ENCODE measurements at places on chromosomes 16 and 17.

GRCh38 chr16:57305159-57305811 lies 20.8 kb upstream of the PLLP start:
- no peak for DNase-seq

DNA sequence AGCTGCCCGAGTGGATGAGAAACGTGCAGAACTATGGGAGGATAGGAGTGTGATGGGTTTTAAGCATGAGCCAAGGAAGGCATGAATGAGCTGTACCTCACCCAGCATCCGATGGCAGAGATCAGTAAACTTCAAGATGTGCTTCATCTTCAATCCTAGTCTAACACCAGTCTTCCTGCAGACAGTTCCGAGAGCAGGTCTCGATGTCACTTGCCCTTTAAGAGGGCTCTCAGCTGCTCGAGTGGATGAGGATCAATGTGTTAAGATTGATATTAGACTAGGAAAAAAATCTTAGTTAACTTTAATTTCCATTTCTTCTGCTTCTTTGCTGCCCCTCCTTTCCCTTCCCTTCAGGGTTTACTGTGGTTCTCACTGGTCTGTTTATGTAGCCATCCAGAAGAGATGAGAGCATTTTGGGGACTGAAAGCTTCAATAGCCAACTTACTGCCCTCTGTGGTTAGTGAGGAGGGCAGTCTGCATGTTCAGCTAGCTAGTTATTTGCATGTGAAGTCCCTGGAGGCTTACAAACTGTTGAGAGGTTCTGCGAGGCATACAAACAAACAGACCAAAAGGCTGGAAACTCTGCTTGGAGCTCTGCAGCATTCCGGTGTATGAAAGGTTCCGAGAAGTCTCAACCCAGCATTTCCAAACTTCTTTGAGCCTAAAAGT lies 15.3 kb downstream of the KLHL36 start:
- no peak for DNase-seq

- no peak for DNase-seq
Observed at GRCh38 chr16:6177616-6178180, 1080.1 kb upstream of the EEF2KMT start.

DNA sequence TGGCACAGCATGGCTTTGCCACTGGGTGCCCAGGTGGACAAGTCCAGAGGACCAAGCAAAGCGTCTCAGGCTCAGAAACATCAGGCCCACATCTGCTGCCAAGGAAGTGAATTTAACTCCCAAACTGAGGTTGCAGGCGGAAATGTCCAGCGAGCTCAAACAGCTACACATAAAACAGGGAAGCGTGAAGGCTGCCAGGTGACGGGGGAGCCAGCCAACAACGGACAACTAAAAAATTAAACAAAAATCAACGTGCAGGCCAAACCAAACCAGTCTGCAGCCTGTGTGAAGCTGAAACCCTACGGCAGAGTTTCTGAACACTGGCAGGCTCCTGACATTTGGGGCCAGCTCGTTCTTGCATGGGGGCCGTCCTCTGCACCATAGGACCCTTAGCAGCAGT lies 2.5 kb downstream of the TK1 start:
- DNase-seq = no peak

DNA sequence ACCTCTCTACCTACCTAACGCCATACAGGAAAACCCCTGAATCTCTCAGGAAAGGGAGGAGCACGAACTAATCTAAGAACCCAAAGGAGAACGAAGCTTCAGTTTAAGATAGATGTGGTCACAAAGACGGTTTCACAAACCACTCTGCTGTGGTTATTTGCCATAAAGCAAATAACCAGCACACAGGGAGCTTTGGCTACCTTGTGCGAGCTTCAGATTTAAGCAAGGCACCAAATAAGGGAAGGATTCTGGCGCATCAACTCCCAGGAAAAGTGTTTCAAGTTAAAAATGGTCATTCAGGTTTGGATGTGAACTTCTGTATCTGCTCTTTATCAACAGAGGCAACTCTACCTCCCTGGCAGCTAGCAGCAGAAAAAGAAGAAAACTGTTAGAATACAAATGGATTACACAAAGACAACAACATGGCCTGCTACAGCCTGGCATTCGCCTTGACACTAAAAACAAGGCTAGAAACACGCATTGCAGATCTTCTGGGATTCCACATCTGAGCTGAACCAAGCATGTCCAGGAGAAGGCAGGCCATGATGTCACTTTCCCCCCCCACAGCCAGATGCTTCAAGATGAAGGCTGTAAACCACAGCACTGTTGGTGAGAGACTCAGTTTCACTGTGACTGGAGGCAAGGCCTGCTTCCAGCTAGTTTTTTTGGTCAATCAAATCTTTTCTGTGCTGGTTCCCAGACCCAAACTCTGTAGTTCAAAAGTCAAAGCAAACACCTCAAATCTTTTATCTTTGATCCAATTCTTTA lies 43.6 kb downstream of the SMG6 start:
- no peak for DNase-seq

- no peak for DNase-seq
Observed at GRCh38 chr17:16215002-16215272, 397 bp downstream of the NCOR1 start.

DNA sequence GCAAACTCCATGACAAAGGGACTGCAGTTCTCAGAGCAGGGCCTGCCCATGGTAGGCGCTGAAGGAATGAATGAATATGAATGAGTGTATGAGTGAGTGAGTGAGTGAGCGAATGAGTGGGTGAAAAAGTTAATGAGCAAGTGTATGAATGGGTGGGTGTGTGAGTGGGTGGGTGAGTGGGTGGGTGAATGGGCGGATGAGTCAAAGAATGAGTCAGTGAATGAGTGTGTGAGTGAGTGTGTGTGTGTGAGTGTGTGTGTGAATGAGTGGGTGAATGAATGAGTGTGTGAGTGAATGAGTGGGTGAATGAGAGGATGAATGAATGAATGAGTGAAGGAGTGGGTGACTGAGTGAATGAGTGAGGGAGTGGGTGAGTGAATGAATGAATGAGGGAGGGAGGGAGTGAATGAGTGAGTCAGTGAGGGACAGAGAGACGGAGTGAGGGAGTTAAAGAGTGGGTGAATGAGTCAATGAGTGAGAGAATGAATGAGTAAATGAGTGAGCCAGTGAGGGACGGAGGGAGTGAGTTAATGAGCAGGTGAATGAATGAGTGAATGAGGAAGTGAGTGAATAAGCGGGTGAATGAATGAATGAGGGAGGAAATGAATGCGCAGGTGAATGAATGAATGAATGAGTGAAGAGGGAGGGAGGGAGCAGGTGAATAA lies 11.1 kb upstream of the CHMP6 start:
- DNase-seq = no peak

GRCh38 chr16:35714665-35715064 lies 2255.3 kb downstream of the TP53TG3F start:
- DNase-seq = no peak

DNA sequence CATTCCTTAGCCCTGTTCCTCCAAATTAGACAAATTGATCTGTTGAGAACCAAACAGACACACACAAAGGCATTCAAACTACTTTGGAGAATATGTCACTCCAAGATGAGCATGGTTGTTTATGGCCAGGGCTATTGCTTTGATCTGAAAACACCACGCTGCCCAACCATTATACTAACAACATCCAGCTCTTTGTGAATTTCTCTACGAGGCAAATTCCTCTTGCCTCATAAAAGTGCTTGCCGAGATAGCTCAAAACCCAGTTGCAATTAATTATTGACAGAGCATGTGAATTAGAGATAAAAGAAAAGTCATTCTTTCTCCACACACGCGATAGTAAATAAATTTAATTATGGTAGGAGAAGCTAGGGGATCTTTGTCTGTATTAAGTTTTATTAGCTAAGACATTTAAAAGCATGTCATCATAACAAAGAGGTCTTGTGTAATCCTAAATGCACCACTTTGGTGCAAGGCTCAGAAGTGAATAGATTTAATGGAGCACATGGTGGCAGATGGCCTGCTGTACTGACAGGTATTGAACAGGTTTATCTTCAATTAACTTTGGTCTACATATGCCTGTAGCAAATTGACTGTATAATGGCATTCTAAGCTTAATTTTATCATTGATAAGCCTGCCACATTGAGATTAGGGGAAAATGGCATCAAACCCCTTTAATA lies 441.8 kb downstream of the HS3ST4 start:
- peak; percentile 63 for DNase-seq

DNA sequence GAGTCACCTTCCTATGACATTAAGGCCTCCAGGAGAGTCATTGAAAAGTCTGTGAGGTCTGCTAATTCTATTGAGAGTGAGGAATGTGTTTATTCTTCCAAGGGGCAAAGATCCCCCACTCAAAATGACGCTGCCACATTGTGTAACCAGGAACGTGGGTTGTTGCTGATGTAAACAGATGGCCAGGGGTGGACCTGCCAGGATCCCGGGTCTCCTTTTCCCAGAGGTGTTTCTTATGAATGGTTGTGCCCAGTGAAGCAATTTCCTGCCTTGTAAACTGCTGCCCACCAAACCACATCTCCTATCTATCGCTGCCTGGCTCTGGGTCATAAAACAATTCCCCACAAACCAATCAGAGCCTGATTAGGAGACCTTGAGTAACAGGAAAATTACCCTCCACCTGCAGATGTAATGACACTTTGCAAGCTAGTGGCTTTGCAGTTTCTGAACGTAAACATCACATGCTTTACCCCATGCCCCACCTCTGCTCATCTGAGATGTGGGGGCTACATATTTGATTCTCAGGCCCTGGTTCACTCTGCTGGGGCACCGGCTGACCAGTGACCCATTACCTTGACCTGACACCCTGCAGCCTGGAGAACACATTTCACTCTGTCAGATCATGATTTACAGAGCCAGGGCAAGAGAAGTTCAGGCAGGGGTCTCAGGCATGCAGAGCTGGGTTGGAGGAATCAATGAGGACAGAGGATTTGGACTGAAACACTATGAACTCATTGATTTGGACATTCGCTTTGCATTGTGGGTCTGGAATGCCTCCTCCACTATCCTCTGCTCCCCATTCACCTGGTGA lies 33.1 kb upstream of the DDX52 start:
- DNase-seq = no peak

- no peak for DNase-seq
Observed at GRCh38 chr17:56688151-56688550, 94.7 kb downstream of the NOG start.

- no peak for DNase-seq
Observed at GRCh38 chr17:14452856-14453255, 152.0 kb downstream of the HS3ST3B1 start.

DNA sequence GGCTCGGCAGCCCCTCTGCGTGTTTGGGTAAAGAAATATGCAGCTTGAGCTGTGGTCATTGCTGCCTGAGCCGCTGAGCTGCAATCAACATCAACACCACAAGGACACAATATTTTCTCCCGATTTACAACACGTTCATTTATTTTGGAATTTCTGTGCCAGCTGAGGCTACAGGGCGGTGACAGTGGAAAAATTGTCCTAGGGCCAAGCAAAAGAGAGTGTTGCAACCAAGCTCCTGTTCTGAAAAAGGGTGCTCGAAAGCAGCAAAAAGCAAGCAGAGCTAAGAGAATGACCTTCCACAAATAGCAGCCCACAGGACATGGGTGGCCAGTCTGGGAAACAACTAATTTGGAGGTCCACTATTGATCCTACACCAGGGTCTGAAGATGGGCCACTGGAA lies 35.4 kb upstream of the NOG start:
- DNase-seq = no peak

DNA sequence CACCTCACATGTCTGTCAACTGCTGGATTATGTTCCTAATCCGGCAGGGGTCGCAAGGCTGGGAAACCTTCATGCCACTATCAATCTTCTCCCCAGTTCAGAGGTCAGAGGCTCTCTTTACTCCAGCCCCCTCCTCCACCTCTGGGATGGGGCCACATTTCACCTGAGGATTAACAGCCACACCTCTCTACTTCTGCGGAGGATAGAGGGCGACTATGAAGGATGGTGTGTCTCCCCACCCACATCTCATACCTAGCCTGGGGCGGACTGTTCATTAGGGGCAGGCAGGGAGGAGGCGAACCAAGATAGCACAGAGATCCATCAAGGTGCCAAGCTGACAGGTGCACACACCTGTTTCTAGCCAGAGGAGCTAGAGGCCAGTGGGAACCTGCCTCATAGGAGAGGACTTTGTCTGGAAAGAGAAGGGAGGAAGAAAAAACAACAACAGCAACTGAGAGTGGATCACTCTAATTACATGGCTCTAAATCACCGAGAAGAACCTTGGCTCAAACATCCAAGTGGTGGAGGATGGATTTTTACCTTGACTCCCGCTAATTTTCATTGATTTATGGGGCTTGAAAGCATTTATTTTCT lies 41.9 kb upstream of the SKAP1 start:
- no peak for DNase-seq

GRCh38 chr16:73159296-73159695 lies 111.4 kb upstream of the ZFHX3 start:
- DNase-seq = no peak

- no peak for DNase-seq
Observed at GRCh38 chr16:13951611-13952010, 31.7 kb downstream of the ERCC4 start.

DNA sequence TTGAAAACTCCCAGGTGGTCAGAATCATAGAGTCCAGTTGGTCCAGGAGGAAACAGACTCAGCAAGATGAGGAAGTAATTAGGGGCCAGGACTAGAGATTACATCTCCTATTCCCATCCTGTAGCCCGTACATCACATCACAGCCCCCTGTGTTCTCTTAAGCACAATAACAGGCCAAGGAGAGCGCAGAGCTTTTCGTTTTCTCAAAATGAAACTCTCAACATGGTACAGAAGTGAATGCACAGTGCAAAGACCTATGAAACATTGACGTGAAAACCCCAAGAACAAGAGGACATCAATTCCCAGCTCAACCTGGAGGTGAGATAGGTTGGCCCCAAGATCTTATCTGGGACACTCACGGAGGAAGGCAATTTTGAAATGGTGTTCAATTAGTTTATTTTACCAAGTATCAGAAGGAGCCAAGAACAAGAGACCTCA lies 9.0 kb downstream of the PIK3R5 start:
- no peak for DNase-seq

DNA sequence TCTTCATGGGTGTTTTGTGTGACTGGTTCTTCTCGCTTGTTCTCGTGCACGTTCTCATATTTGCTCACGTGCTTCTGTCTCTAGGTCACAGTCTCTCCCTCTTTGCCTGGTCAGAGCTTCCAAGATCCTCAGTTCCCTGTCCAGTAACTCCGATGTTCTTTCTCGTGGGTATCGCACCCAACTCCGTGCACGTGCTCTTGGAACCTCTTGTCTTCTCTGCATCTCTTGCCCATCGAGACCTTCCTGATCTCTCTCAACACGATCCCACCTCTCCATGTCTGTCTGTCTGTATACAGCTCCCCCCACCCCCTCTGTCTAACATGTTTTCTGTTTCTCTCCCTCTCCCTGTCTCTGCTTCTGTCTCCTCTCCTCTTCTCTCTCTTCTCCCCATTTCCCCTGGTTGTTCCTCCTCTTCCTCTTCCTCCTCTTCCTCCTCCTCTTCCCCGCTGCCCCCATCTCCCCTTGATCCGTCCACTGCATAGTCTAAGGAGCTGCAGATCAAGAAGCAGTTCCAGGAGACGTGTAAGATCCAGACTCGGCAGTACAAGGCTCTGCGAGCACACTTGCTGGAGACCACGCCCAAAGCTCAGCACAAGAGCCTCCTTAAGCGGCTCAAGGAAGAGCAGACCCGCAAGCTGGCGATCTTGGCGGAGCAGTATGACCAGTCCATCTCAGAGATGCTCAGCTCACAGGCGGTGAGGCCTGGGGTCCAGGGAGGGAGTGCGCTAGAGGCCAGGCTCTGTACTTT lies 6.1 kb downstream of the HIRIP3 start:
- DNase-seq = no peak

GRCh38 chr17:55161935-55162555 lies 102.7 kb upstream of the HLF start:
- no peak for DNase-seq

- DNase-seq = no peak
Observed at GRCh38 chr17:37546302-37546701, 56.6 kb downstream of the DUSP14 start.
